Spinal cord (tissue), 10 donors: ENCODE measurements at places on chromosomes 1 and 21. TPM values are rescaled to one million over a fixed set of nuclear protein-coding genes. Genes with fewer than 3 reads are reported as not detected.

Gene CYP4Z1
- total RNA-seq: 1.1 TPM

Gene CD53
- 39.9 TPM for total RNA-seq

Gene ICOSLG
- total RNA-seq: 0.59 TPM

Gene LMNA
- 78.4 TPM for total RNA-seq

Gene DNASE2B
- not detected for total RNA-seq

Gene CRYZL1
- total RNA-seq: 37.4 TPM

Gene IL6R
- total RNA-seq: 7.3 TPM

Gene OR10J1
- total RNA-seq: not detected

Gene SERPINC1
- 0.99 TPM for total RNA-seq

Gene EXO1
- 7.8 TPM for total RNA-seq

Gene NBPF4
- not detected for total RNA-seq

- H3K4me3 ChIP-seq: no peak overlapping the region
- H3K36me3 ChIP-seq: no peaks in the 10 kb centered on the region
- no peak overlapping the region for H3K27ac ChIP-seq
- H3K27me3 ChIP-seq: no peaks in the 10 kb centered on the region
Observed at GRCh38 chr21:34630536-34631143, 15.7 kb upstream of the RCAN1 start.

GRCh38 chr1:49050041-49050440 lies 273.4 kb upstream of the BEND5 start:
- H3K27ac ChIP-seq: no peak overlapping the region
- no peaks in the 10 kb centered on the region for H3K4me1 ChIP-seq
- DNase-seq: no peak
- no peak overlapping the region for H3K4me3 ChIP-seq
- no peaks in the 10 kb centered on the region for H3K27me3 ChIP-seq

DNA sequence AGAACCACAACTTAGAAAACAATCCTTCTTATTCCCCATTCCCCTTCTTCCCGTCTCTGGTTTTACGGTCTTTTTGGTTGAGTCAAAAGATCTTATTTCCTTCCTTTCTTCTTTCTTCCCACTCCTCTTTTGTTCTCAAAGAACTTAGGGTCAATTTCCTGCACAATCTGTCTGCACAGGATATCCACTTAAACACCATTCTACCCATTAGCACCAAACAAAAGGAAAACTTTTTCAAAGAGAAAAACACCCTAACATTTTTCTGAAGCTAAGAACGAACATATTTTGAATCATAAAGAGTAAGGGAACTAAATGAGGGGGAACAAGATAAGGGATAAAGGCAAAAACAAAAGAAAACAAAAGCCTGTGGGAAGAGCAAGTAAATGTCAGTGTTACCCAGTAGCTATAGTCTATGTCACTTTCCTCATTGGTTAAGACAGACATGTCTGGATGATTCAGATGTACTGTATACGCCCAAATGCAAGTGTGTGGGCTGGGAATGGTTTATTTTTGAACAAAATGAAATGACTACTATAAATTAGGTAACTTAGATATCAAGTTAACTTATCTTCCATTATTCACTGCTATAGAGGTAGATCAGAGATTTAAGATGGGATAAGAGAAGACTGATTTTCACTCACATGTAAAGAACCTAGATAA lies 59.9 kb downstream of the TOR3A start:
- H3K27me3 ChIP-seq: no peaks in the 10 kb centered on the region
- no peak overlapping the region for H3K4me3 ChIP-seq
- no peak overlapping the region for H3K27ac ChIP-seq
- no peak for DNase-seq

- H3K27ac ChIP-seq: no peak overlapping the region
- H3K36me3 ChIP-seq: no peaks in the 10 kb centered on the region
- DNase-seq: no peak
- no peaks in the 10 kb centered on the region for H3K4me1 ChIP-seq
Observed at GRCh38 chr21:27769763-27770162, 802.9 kb upstream of the ADAMTS5 start.

GRCh38 chr1:169999331-169999741 lies 75.2 kb downstream of the KIFAP3 start:
- no peak overlapping the region for H3K27ac ChIP-seq
- H3K36me3 ChIP-seq: no peaks in the 10 kb centered on the region
- H3K4me3 ChIP-seq: no peak overlapping the region
- no peaks in the 10 kb centered on the region for H3K27me3 ChIP-seq

GRCh38 chr1:214566158-214567104 lies 15.0 kb upstream of the PTPN14 start:
- no peak overlapping the region for H3K4me3 ChIP-seq
- no peak overlapping the region for H3K27ac ChIP-seq
- DNase-seq: no peak

DNA sequence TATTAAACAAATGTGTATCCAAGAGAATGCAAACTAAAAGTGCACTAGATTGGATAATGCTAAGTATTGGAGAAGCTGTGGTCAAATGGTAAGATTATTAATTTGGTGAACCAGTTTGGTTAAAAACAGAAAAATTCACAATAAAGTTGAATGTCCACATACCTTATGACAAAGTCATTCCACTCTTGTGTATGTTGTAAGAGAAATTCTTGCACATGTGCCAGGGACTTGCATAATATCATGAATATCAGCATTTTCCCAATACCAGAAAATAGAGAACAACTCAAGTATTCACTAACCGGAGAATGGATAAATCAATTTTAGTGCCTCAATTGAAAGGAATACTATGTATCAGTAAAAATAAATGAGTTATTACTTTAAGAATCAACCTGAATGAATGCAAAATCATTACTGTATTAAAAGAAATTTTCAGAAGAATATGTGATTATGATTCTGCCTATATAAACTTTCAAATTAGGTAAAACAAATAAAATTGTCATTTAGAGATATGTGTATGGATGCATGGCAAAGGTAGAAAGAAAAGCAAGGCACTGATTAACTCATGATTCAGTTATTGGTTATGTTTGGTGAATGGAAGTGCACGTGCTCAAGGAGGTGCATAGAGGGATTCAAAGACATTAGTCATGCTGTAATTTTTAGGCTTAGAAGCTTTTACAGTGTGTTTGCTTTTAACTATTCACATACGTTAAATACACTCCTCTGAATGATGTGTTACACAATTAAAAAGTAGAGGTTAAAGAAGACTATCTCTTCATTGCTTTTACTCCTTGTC lies 217.4 kb upstream of the KCNK2 start:
- no peaks in the 10 kb centered on the region for H3K27me3 ChIP-seq
- no peaks in the 10 kb centered on the region for H3K36me3 ChIP-seq
- no peak overlapping the region for H3K4me3 ChIP-seq
- H3K27ac ChIP-seq: no peak overlapping the region

GRCh38 chr1:203823306-203823705 lies 27.9 kb downstream of the ZBED6 start:
- no peak overlapping the region for H3K4me3 ChIP-seq
- peaks cover 48% of the 10 kb centered on the region for H3K36me3 ChIP-seq
- no peaks in the 10 kb centered on the region for H3K27me3 ChIP-seq

GRCh38 chr1:181179987-181180365 lies 91.5 kb downstream of the IER5 start:
- H3K4me3 ChIP-seq: no peak overlapping the region
- peaks cover 43% of the 10 kb centered on the region for H3K4me1 ChIP-seq
- peak; percentile 84 for DNase-seq
- no peaks in the 10 kb centered on the region for H3K36me3 ChIP-seq
- H3K27me3 ChIP-seq: peaks cover 2% of the 10 kb centered on the region
- H3K27ac ChIP-seq: peak overlapping the region; percentile 73

- H3K4me1 ChIP-seq: no peaks in the 10 kb centered on the region
- no peaks in the 10 kb centered on the region for H3K27me3 ChIP-seq
- H3K4me3 ChIP-seq: no peak overlapping the region
- H3K36me3 ChIP-seq: no peaks in the 10 kb centered on the region
Observed at GRCh38 chr1:91640877-91641526, 140.4 kb downstream of the CDC7 start.

- no peak overlapping the region for H3K4me3 ChIP-seq
- DNase-seq: no peak
- H3K27me3 ChIP-seq: no peaks in the 10 kb centered on the region
- H3K4me1 ChIP-seq: no peaks in the 10 kb centered on the region
- H3K36me3 ChIP-seq: peaks cover 64% of the 10 kb centered on the region
Observed at GRCh38 chr1:7970246-7970645, 8.7 kb downstream of the PARK7 start.

DNA sequence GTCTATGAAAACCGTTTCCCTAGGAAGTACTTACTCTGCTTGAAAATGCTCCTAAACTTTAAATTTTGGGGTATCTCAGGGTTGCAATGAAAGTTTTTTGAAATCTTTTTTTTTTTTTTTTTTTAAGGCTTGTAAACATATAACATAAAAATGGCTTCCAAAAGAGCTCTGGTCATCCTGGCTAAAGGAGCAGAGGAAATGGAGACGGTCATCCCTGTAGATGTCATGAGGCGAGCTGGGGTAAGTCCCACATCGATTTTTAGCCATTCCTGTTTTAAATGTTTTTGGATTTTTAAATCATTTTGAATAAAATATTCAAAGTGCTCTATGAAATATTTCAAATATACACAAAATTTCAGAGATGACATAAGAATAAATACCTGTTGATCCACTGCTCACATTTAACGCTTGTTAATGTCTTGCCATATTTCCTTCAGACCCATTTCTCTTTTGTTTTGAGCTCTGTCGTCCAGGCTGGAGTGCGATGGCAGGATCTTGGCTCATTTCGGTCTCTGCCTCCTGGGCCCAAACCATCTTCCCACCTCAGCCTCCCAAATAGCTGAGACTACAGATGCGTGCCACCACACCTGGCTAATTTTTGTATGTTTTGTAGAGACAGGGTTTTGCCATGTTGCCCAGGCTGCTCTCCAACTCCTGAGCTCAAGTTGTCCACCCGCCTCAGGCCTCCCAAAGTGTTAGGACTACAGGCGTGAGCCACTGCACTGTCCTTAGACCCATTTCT lies 1.3 kb downstream of the PARK7 start:
- no peak for DNase-seq
- peaks cover 26% of the 10 kb centered on the region for H3K36me3 ChIP-seq
- H3K27me3 ChIP-seq: no peaks in the 10 kb centered on the region
- H3K27ac ChIP-seq: no peak overlapping the region
- H3K4me3 ChIP-seq: peak overlapping the region; percentile 93

- peaks cover 8% of the 10 kb centered on the region for H3K4me1 ChIP-seq
- no peaks in the 10 kb centered on the region for H3K27me3 ChIP-seq
- H3K36me3 ChIP-seq: no peaks in the 10 kb centered on the region
- no peak overlapping the region for H3K27ac ChIP-seq
- no peak overlapping the region for H3K4me3 ChIP-seq
Observed at GRCh38 chr1:212553676-212554075, 54.9 kb upstream of the ATF3 start.

DNA sequence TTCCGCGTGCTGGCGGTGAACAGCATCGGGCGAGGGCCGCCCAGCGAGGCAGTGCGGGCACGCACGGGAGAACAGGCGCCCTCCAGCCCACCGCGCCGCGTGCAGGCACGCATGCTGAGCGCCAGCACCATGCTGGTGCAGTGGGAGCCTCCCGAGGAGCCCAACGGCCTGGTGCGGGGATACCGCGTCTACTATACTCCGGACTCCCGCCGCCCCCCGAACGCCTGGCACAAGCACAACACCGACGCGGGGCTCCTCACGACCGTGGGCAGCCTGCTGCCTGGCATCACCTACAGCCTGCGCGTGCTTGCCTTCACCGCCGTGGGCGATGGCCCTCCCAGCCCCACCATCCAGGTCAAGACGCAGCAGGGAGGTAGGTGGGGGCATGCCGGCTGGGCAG lies 58.8 kb upstream of the KDM4A start:
- no peak overlapping the region for H3K27ac ChIP-seq
- H3K4me1 ChIP-seq: no peaks in the 10 kb centered on the region
- H3K4me3 ChIP-seq: no peak overlapping the region
- DNase-seq: no peak

DNA sequence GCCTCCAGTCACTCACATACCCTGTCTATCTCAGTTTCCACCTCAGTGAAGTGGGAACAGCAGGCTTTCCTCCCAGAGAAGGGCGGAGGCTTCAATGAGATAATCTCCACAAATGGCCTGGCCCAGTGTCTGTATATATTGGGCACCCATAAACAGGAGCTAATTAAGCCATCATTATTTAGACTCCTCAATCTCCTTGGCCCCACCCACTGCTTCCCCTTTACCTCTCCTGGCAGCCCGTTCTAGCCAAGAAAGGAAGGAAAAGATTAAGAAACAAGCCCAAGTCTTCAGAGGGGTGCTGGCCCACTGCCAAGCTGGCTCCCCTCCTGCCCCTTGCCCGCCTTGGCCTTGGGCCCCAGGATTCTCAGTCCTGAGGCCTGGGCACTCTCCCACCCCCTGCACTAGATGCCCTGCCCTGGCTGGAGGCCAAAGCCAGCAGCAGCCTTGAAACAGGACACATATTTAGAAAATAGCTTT lies 15.9 kb upstream of the EPB41 start:
- no peak overlapping the region for H3K27ac ChIP-seq
- no peaks in the 10 kb centered on the region for H3K27me3 ChIP-seq
- peaks cover 4% of the 10 kb centered on the region for H3K4me1 ChIP-seq
- no peaks in the 10 kb centered on the region for H3K36me3 ChIP-seq
- H3K4me3 ChIP-seq: no peak overlapping the region

DNA sequence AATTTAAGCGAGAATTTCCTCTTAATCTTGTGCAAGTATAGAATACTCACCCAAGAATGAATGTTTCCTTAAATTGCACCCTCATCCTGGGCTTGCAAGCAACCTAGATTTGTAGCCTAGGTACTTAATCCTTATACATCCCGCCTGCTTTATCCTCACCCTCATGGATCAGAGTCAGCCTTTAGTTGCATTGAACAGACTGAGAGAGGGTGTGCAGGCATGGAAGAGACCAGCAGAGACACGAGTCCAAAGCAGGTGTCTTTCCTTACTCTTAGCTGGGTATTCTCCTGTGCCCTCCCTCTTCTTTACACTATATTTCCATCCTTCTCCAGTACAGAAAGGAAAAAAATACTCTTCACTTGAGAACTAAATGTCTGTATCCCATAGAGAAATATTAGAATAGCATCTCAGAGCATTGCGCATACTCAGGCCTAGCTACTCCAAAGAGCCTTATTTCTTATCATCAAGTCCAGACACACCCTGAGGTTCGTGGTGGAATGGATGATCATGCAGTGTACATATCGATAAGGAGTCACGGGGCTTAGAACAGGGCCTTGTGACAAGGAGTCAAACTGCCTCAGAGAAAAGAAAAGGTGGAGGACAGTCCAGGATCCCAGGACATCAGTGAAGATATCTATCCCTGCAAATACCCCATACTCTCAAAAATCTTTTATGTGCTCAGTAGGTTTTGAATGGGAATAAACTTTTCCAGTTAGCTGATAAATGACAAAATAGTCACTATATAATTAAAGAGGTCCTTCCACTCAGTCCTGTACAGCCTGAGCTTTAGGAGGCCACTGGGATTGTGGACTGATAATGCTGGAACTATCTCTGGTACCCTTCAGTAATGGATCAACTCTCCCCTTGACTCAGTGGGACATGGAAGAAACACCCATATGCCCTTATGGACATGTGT lies 297.9 kb downstream of the GRIK1 start:
- H3K27ac ChIP-seq: no peak overlapping the region
- H3K27me3 ChIP-seq: no peaks in the 10 kb centered on the region
- H3K4me3 ChIP-seq: no peak overlapping the region
- no peaks in the 10 kb centered on the region for H3K4me1 ChIP-seq
- no peaks in the 10 kb centered on the region for H3K36me3 ChIP-seq
- DNase-seq: no peak
